Ascending aorta (tissue), 2 donors: ENCODE measurements at places on chromosomes 3 and 15.

- DNase-seq: no peak
- H3K27ac ChIP-seq: peak overlapping the region; percentile 83
- H3K27me3 ChIP-seq: no peaks in the 10 kb centered on the region
- peaks cover 29% of the 10 kb centered on the region for H3K4me1 ChIP-seq
- no peak overlapping the region for H3K4me3 ChIP-seq
Measured at GRCh38 chr3:172132159-172132586, 92.8 kb downstream of the FNDC3B start.

DNA sequence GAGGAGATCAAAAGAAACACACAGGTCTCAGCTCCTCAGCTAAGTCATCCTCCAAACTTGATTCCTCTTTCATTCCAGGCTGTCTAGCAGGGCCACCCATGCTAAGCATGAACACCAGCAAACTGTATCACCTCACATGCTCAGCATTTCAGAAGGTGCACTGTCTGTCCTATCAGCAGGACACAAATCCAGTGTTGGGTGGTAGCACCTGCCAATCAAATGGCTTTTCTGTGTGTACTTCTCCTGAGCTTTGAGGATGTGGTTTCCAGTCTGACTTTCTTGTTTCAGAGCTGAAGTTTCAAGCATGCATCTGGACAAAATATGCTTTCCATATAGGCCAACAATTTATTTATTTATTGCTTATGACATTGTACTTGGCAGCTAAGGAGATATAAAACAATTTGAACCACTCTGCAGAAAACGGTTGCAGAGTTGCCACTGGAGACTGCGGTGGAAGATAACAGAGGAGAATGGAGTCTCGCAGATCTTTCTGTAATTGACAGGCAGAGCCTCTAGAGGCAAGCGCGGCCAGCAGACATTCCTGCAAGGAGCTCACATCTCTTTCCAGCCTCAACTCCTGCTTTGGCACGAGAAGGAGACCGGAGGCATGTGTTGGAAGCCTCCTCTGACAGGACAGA, 167.1 kb upstream of the WNT5A start:
- no peaks in the 10 kb centered on the region for H3K27me3 ChIP-seq
- DNase-seq: no peak

- H3K27ac ChIP-seq: no peak overlapping the region
- H3K4me1 ChIP-seq: no peaks in the 10 kb centered on the region
- peaks cover 11% of the 10 kb centered on the region for H3K27me3 ChIP-seq
- H3K4me3 ChIP-seq: no peak overlapping the region
- no peaks in the 10 kb centered on the region for H3K36me3 ChIP-seq
- no peak for DNase-seq
Measured at GRCh38 chr15:76330080-76330680, 6.4 kb upstream of the ISL2 start.

- no peak overlapping the region for H3K4me3 ChIP-seq
- no peak for DNase-seq
- no peaks in the 10 kb centered on the region for H3K27me3 ChIP-seq
- H3K4me1 ChIP-seq: no peaks in the 10 kb centered on the region
- no peak overlapping the region for H3K27ac ChIP-seq
Measured at GRCh38 chr3:55716044-55716443, 228.9 kb upstream of the WNT5A start.

GRCh38 chr3:128262457-128262856, 109.2 kb downstream of the EEFSEC start:
- H3K36me3 ChIP-seq: peaks cover 10% of the 10 kb centered on the region
- no peaks in the 10 kb centered on the region for H3K27me3 ChIP-seq
- H3K27ac ChIP-seq: no peak overlapping the region
- peak; percentile 40 for DNase-seq
- no peak overlapping the region for H3K4me3 ChIP-seq
- no peaks in the 10 kb centered on the region for H3K4me1 ChIP-seq

- H3K4me3 ChIP-seq: no peak overlapping the region
- DNase-seq: no peak
- H3K4me1 ChIP-seq: no peaks in the 10 kb centered on the region
Measured at GRCh38 chr15:60208709-60209108, 189.1 kb downstream of the ANXA2 start.

GRCh38 chr3:157087373-157087772, 72.6 kb downstream of the CCNL1 start:
- no peak overlapping the region for H3K4me3 ChIP-seq
- peak overlapping the region; percentile 97 for H3K27ac ChIP-seq
- no peak for DNase-seq
- no peaks in the 10 kb centered on the region for H3K27me3 ChIP-seq
- H3K4me1 ChIP-seq: peaks cover 30% of the 10 kb centered on the region
- H3K36me3 ChIP-seq: no peaks in the 10 kb centered on the region

DNA sequence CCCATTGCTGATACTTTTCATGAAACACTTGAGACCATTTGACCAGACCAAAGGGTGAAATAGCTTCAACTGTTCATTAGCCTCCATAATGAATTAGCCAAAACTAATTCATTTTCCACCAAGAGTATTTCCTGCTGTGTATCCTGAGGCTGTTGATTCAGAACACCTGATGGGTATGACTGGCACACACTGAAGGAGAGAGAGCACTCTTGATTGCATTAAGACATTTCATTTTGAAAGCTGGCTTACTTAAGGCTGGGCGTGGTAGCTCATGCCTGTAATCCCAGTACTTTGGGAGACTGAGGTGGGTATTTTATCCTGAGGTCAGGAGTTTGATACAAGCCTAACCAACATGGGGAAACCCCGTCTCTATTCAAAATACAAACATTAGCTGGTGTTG, 175.6 kb downstream of the AGBL1 start:
- no peak for DNase-seq
- H3K27ac ChIP-seq: no peak overlapping the region
- H3K27me3 ChIP-seq: no peaks in the 10 kb centered on the region
- H3K36me3 ChIP-seq: no peaks in the 10 kb centered on the region
- H3K4me1 ChIP-seq: no peaks in the 10 kb centered on the region
- H3K4me3 ChIP-seq: no peak overlapping the region

- H3K36me3 ChIP-seq: no peaks in the 10 kb centered on the region
- no peaks in the 10 kb centered on the region for H3K4me1 ChIP-seq
- H3K27me3 ChIP-seq: no peaks in the 10 kb centered on the region
- no peak overlapping the region for H3K4me3 ChIP-seq
Measured at GRCh38 chr3:174436367-174436766, 422.8 kb upstream of the NAALADL2 start.

GRCh38 chr3:184759666-184760200, 47.9 kb upstream of the MAGEF1 start:
- no peaks in the 10 kb centered on the region for H3K27me3 ChIP-seq
- no peak for DNase-seq
- H3K4me3 ChIP-seq: no peak overlapping the region
- no peak overlapping the region for H3K27ac ChIP-seq
- no peaks in the 10 kb centered on the region for H3K36me3 ChIP-seq
- H3K4me1 ChIP-seq: peaks cover 3% of the 10 kb centered on the region

GRCh38 chr3:23913182-23913581, 3.6 kb downstream of the NKIRAS1 start:
- H3K27ac ChIP-seq: no peak overlapping the region
- H3K36me3 ChIP-seq: peaks cover 8% of the 10 kb centered on the region
- H3K4me3 ChIP-seq: no peak overlapping the region
